ENCODE measurements at places on chromosomes 2 and 18.

DNA sequence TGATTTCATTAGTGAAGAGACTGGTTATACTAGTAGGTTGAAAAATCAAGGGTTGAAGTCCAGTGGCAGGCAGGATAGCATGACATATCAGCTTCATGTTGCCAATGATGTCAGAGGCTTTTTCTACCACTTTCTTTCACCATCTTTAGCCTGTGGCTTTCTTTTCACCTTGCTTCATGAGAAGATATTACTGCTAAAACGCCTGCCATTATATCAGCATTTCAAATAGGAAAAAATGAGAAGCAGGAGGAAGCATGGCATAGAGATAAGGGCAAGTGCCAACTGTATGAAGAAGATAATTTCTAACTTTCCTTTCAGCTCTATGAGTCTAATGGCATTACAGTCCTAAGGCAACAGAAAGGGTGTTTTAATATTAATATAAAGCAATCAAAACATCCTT lies 270.2 kb upstream of the SYT4 start:
- no peak for DNase-seq

- DNase-seq, result no peak
Observed at GRCh38 chr2:66031236-66031635, 403.7 kb upstream of the MEIS1 start.

- no peak for DNase-seq
Observed at GRCh38 chr2:84676295-84676694, 160.0 kb downstream of the DNAH6 start.

DNA sequence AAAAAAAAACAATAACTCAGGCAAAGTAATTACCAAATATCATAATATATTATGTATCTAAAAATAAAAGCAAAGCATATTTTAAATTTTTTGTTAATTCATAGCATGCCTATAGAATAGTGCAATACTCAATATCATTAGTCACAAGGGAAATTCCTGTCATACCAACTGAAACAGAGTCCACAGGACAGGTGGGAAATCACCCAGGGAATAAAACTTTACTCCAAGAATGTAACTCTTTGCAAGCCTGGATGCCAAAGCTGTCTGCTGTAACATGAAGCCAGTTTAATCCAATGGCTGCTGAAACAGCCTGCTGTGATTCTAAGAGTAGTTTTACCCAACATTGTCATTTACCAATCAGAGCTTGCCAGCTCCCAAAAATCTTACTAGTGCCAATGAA lies 40.0 kb upstream of the SULT1C3 start:
- no peak for DNase-seq

GRCh38 chr18:48826806-48827205 lies 124.0 kb downstream of the SMAD7 start:
- peak; percentile 3 for DNase-seq

Data from activated T-cell treated with anti-CD3 and anti-CD28 coated beads, Interleukin-2, amount 50 U/mL, for 48 hours (primary cell).